ENCODE measurements at places on chromosomes 6 and 20.

GRCh38 chr6:111743360-111743759, 129.9 kb downstream of the FYN start:
- DNase-seq: no peak

GRCh38 chr20:21280522-21281016, 22.6 kb upstream of the XRN2 start:
- DNase-seq: no peak

- DNase-seq: no peak
Measured at GRCh38 chr20:50918403-50918802, 12.8 kb downstream of the ADNP start.

GRCh38 chr6:36625158-36625919, 31.2 kb downstream of the SRSF3 start:
- DNase-seq: no peak

DNA sequence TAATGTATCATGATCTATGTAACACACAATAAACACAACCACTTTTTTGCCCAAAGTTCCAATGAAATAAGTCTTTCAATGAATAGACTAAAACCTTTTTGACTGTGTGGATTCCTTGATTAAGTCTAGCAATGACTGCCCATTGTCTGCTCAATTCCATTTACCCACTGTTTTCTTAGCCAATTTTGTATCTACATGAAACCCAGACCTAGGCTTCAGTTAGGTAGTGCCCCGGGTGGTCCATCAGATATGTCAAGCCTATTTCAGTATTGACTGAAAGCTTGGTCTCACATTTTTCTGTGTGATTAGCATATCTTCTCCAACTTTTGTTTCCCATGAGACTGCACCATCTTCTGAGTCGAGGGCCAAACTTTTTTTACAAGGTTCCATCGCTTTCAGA, 615.0 kb downstream of the C6orf118 start:
- no peak for DNase-seq

GRCh38 chr6:99032396-99032795, 84.7 kb upstream of the FBXL4 start:
- no peak for DNase-seq

GRCh38 chr6:14921170-14921569, 324.7 kb upstream of the JARID2 start:
- DNase-seq: no peak

- DNase-seq: no peak
Measured at GRCh38 chr6:144036064-144036834, 28.2 kb upstream of the PLAGL1 start.

GRCh38 chr6:168349718-168350210, 30.2 kb upstream of the DACT2 start:
- no peak for DNase-seq

DNA sequence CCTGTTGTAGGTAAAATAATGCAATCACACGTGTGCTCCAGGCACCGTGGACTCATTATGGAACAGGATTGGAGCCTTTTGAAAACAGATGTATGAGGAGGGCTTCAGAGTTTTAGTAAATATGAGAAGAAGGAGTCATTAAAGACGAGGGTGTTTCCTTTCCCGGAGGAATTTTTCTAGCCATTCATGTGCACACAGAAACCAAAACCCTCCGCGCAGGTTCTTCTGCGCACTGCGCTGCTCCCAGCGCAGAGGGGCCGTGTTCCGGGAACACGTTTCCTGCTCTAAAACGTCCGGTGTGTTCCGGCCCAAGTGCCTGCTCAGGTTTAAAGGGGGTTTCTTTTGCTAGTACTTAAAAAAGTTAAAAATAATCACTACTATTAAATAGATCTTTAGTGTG, 11.6 kb downstream of the GPR31 start:
- DNase-seq: no peak

DNA sequence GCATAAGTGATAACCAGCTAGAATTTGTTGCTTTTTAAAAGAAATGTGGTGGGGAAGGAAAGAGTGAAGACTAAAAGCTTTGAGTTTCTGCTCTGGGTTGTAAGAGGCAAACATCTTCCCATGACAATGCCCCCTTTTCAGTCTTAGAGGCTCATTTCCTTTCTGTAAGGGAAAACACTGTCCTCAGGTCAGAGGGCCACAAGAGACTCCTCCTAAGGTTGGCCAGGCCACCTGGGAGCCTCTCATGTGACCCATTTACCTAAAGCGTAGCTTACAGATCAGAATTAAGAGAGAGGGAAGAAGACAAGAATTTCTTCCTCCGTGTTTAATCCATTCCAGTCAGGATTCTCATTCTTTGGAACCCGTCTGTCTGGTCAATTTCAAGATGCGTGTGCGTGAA, 220.4 kb upstream of the HEY2 start:
- no peak for DNase-seq

- DNase-seq: no peak
Measured at GRCh38 chr6:27053738-27054137, 193.8 kb upstream of the PRSS16 start.

- no peak for DNase-seq
Measured at GRCh38 chr20:51272401-51272800, 249.5 kb upstream of the KCNG1 start.

DNA sequence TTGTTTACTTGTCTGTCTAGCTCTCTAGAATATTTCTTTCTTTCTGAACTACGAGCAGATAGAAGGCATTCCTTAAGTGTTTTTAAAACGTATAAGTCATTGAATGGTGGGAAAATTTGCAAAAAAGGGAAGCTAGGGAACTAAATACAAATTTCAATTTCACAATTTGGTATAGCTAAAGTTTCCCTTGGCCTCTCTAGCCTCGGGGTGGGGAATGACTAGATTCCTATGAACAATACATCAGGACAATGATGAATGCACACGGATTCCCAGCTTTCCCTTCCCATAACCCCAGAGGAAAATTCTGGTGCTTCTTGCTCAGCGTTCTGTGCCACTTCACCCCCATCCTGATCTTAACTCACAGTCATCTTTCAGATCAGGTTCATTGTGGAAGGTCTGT, 113.3 kb upstream of the ASF1A start:
- DNase-seq: no peak

GRCh38 chr20:12053353-12053752, 135.7 kb downstream of the BTBD3 start:
- DNase-seq: no peak

- DNase-seq: no peak
Measured at GRCh38 chr6:111011360-111012142, 29.7 kb downstream of the RPF2 start.

DNA sequence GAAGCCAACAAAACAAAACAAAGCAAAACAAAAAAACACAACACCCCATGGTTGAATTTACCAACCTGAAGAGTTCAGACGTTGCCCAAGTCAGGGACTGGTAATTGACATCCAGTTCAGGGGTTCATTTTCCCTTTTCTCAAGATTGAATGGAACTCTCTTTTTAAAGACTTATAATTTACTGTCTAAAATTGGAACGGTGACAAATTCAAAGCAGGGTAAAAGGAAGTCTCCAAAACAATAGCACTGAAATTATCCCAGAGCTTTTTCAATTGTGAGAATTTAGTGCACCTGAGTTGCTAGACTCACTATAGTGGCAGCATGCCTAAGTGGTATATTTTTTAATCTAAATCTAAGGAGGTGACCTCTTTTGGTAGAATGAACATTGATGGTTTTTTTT, 90.9 kb upstream of the PREP start:
- no peak for DNase-seq

GRCh38 chr6:3151691-3152090, 5.7 kb downstream of the TUBB2A start:
- DNase-seq: no peak

DNA sequence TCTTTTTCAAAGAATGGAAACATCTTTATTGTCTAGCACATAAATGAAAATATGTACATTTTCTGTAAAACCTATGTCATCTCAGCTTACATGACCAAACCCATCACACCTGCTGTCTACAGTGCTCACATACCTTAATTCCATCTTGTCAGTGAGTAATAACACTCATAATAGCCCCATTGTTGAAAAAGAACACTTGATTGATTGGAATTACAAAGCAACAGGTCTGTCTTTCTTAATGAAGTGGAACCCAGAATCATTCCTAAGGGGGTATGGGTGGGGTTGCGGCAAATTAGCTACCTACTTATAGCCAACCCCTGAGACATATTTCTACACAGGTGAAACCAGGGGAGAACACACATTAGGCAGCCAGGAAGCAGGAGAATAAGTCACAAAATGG, 20.2 kb downstream of the ADGRF4 start:
- no peak for DNase-seq

- no peak for DNase-seq
Measured at GRCh38 chr20:42173440-42173839, 555.3 kb upstream of the CHD6 start.

- DNase-seq: no peak
Measured at GRCh38 chr20:49833483-49833882, 20.9 kb downstream of the SLC9A8 start.

- DNase-seq: no peak
Measured at GRCh38 chr6:168699631-168700295, 258.8 kb downstream of the SMOC2 start.

DNA sequence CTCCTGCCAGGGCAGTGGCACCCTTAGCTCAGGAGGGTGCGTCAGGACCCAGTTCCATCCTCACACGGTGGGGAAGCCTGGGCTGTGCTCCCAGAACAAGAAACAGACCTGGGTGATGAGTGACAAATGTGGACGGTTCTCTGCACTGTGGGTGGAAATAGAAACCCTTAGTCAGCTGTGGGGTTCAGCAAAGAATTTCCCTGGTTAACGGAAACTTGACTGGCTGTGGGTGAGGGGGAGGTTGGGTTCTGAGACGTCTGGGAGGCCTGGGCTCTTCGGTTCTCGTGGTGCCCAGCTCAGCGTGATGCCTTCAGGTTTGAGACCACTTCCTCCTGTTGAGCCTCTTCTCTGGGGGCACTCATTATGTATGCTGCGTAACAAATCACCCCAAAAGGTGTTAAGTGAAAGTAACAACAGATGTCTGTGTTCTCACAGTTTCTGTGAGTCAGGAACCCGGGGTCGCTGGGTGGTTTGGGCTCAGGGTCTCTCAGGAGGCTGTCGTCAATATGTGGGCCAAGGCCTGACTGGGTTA, 53.1 kb upstream of the FAM83D start:
- peak; percentile 85 for DNase-seq

DNA sequence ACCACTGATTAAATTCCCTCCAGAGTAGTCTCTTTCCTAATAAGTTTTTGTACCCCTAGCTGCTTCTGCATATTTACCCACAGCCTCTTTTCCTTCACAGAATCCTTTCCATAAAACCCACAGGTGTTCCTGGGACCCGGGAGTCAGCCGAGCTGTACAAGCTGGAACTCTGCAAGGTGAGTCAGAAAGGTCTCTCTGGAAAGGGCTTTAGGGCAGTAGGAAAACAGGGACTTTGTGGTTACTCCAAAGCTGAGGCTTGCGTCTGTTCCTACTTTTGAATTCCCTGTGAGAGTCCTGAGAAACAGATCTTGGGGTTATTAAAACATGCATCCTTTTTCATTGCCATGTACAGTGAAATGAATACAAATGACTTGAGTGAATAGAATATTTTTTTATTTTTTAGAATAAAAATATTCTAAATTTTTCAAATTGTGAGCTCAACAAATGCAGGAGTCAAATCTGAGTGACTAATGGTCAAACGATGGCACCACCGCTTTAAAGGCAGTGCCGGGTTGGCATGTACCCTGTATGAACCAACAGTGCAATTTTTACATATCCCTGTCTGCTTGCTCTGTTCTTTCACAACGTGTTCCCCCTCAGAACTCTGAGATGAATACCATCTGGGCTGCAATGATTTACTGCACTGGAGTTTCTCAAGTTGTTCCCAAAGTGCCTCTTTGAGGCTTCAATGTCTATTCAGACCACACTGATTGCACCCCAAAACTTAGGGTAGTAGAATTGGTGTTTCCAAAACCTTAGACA, 78.4 kb downstream of the GFRAL start:
- DNase-seq: no peak

- no peak for DNase-seq
Measured at GRCh38 chr6:15577550-15578171, 85.2 kb downstream of the DTNBP1 start.

- DNase-seq: no peak
Measured at GRCh38 chr20:43958626-43959025, 44.0 kb downstream of the TOX2 start.

DNA sequence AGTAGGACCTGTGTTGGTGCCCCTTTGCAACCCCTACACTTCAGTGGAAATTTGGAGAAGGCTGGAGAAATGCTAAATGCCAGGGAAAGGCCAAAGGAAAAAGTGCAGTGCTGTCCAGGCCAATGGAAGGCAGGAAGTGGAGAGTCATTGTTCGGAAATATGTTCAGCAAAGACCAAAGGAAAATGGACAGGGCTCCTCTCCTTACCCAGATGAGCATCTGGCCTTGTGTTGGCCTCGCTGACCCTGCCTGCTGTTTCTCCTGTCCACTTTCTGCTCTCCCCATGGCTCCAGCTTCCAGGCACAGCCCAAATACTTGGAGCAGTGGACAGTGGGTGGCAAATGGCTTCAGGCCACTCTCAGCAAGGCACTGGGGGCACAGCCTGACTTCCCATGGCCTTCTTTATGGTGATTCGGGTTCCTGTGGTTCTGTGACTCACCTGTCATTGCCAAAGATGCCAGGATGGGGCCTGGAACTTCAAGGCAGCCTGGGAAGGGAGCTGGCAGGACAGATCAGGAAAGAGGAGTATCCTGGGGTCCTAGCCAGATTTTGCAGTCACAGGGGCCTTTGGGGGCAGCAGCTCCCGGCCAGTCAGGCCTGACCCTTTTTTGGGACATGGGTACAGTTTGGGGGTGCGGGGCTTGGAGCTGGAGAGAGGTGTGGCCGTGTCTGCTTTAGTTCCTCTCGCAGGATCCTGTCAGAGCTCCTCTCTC, 190.9 kb upstream of the SLC24A3 start:
- no peak for DNase-seq

DNA sequence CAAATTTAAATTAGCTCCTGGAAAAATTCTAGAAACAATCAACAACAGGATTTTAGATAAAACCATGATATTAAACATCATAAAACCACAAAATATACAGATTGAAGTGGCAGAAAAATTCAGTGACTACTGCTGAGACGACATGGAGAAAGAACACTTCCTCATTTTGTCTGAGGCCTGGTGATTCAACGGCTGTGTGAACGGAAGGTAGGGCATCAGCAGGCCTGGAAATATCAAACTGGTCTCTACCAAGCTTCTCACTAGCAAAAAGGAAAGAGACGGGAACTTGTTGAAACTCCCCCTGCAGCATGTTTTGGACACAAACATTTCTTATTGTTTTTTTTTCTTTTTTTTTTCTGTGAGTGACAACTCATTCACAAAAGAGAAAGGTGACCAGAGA, 58.0 kb upstream of the AHI1 start:
- no peak for DNase-seq
